Fibroblast of skin of abdomen (primary cell): ENCODE measurements at places on chromosomes 12 and 14.

- DNase-seq, result no peak
Observed at GRCh38 chr12:115886666-115887065, 390.8 kb downstream of the MED13L start.

- no peak for DNase-seq
Observed at GRCh38 chr14:92632546-92633273, 115.7 kb downstream of the LGMN start.

DNA sequence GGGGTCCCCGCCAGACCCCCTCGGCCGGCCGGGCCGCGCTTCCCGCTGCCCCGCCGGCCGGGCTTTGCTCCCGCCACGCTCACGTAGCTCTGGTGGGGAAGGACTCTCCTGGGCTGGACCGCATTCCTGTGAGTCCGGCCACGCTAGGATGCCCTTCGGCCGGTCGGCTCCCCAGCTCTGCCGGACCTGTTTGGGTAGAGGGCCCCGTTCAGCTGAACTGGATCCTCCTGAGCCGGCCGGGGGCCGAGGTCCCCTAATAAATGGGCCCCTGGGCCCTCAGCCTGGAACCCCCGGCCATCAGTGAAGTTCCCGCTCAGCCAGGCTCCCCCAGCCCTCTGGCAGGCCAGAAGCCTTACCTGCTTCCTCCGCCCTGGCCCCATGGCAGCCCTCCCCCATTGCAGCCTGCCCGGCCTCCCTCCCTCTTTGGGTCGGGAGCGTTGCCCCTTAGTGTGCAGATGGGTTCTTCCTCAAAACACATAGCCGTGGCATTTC, 593 bp downstream of the UNC119B start:
- no peak for DNase-seq

DNA sequence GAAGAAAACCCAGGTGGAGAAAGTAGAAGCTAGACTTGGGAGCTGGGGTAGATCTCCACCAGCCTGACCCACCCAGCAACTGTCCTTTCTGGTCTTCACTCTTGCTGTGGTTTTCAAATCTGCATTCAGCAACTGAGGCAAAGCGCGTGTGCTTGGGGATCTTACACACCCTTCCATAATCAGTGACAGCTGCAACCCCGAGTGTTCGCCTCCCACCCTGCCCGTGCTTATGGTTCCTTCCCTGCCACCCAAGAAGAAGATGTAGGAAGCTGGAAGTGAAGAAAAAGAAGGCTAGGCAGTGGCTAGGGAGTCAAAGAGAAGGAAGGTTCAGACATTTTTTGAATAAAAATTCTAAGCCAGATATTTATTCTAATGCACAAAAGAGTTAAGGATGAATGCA, 162.6 kb upstream of the CCND2 start:
- DNase-seq, result no peak

DNA sequence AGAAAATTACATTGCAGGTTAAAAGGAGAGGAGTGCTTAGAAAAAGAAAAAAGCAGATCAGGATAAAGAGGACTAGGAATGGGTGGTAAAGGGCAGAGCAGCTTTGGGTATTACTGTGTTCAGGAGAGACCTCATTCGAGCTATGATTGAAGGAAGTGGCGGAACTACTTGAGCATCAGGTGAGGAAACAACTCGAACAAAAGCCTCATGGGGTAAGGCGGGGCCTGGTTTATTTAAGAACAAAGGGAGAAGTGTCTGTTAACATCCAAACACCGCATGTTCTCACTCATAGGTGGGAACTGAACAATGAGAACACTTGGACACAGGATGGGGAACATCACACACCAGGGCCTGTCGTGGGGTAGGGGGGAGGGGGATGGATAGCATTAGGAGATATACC, 444.6 kb upstream of the CCDC196 start:
- DNase-seq, result no peak

DNA sequence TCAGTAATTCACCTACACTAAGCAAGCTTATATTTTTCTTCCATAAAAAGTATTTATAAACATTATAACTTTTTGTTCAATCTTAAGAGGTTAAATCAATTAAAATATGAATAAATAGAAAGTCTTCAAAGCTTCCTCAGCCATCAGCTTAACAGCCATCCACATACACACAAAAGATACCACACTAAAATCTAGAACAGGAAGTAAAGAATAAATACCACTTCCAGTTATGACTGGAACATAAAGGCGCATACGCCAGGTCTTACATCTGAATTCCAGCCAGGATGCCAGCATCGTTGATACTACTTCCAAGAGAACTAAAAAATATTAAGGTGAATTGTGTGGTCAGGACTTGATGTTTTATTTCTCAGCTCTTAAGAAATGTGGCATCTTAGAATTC, 17.0 kb downstream of the SIX1 start:
- no peak for DNase-seq

DNA sequence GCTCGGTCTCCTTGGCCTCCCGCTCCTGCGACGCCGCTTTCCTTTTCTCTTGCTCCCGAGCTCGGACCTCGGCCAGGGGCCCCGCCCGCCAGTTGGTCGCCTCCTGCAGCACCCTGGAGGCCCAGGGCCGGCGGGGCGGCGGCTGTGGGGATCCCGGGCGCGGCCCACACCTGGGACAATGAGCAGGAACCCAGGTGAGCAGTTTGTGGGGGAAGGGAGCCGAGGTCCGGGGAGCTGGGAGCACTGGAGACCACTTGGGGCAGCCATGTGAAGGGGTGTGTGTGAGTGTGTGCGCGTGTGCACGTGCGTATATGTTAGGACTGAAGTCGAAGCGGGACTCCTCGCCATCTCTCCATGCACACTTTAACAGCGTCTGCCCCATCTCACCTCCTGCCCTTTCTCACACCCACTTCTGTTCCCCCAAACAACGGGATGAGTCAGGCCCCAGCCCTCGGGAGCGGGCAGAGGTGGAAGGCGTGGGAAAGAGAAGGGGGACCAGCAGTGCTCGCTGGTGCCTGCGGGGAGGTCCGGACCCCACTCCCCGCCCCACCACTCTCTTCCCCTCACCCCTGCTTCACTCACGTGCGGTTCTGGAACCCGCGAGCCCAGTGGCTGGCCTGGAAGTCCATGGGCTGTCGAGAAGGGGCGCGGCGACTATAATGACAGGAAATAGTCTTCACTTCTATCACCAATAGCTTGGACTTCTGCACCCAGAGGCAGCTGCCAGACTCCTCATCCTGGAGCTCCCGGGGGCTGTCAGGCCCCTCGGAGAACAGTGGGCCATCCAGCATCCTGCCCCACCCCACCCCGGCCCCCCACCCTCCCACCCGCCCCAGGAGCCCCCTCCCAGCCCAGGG, 450 bp downstream of the DDN start:
- DNase-seq, result no peak

- no peak for DNase-seq
Observed at GRCh38 chr14:36857842-36858445, 196.3 kb downstream of the PAX9 start.

DNA sequence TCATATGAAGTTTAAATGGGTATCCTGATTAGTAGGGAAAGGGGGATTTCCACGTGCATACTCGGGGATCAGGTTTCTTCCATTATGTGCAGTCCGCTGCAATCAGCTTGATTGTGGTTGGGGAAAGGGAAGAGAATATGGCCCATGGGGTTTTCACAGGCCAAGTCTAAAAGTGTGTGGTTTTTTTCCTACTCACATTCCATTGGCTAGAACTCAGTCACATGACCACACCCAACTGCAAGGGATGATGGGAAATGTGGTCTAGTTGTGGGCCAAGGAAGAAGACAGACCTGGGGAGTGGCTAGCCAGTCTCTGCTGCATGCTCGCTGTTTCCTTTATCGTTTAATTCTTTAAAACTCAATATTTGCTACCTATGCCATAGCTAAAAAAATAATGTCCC, 105.1 kb downstream of the PRIMA1 start:
- peak; percentile 0 for DNase-seq

DNA sequence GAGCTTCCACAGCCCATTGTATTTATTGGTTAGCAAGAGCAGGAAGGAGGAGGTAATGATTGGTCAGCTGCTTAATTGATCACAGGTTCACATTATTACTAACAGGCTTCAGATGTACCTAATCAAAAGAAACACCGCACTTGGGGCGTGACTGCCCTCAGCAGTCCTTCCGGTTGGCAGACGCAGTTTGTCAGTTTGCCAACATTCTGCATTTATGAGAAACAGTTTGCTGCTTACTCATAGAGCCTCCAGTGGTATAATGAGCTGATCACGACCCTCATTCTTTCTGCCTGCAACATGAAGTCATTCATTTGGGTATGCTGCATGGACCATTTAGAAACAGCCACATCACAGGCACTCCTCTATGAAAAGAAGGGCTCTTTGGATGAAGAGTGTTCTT, 42.5 kb upstream of the PPM1H start:
- DNase-seq, result peak; percentile 74

DNA sequence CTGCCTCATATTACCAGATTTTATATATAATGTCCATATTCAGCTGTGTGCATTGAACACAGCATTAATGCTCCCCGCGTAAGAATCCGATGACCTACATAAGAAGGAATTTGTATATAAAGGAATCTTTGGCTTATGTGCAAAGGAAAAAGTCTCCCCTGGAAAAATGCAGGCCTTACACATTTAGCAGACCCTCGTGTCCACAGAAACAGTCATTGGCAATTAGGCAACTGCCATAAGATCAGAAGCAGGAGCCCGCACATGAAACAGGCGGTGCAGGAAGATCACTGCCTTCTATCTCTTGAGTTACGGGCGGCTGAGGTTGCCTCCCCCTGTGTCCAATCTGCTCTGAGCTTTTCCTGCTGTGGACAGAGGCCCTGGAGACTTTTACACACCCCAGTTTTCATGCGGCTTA, 63.2 kb upstream of the RFX4 start:
- peak; percentile 86 for DNase-seq

- peak; percentile 52 for DNase-seq
Observed at GRCh38 chr12:5511644-5512600, 80.0 kb downstream of the NTF3 start.

GRCh38 chr14:103144085-103144484, 20.8 kb downstream of the TNFAIP2 start:
- peak; percentile 70 for DNase-seq

DNA sequence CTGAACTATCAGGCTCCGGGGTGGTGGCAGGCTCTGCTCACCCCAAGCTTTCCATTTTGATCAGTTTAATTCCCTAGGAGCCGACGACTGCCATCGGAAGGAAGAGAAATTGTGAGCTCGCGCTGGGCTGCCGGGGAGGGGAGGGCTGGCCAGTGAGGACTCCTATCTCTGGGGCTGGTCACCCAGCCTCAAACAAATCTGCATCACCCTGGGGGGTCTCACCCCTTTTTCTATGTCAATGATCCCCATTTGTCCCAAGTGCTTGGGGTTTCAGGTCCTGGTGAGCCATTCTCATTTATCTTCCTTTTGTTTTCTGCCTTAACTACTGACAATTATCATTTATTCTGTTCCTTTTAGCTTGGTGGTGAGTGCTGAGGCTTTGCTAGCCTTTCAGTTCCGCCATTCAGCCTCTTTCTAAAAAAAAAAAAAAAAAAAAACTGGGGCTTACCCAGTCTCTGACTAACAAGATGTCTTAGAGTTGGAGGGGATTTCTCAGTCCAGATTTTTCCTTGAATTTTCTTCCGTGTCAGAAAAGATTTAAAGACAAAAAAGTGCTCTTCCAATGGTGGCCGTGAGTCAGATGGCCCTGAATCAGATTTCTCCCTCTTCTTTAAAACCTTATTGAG, 22.8 kb upstream of the USP44 start:
- DNase-seq, result no peak

DNA sequence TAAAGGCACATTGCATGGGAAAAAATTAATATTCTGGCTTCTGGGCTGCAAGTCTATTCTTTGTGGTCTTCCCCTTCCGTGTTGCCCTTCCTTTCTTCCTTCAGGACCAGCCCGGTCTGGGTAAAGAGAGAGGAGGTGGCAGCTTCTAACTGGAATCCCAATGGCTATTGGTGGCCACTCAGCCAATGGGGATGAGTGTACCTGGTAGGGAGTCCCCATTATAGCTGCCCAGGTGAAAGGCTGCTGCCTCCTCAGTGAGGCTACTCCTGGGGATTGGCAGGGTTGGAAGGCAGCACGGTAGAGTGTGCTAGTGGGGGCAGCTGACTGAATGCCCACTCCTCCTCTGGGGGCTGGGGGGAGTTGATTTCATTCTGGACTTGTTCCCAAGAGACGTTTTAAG, 112.6 kb downstream of the RBM19 start:
- DNase-seq, result no peak

- peak; percentile 61 for DNase-seq
Observed at GRCh38 chr12:52865090-52865944, 16.5 kb upstream of the KRT78 start.

GRCh38 chr14:63192085-63192484, 12.2 kb upstream of the RHOJ start:
- peak; percentile 21 for DNase-seq

DNA sequence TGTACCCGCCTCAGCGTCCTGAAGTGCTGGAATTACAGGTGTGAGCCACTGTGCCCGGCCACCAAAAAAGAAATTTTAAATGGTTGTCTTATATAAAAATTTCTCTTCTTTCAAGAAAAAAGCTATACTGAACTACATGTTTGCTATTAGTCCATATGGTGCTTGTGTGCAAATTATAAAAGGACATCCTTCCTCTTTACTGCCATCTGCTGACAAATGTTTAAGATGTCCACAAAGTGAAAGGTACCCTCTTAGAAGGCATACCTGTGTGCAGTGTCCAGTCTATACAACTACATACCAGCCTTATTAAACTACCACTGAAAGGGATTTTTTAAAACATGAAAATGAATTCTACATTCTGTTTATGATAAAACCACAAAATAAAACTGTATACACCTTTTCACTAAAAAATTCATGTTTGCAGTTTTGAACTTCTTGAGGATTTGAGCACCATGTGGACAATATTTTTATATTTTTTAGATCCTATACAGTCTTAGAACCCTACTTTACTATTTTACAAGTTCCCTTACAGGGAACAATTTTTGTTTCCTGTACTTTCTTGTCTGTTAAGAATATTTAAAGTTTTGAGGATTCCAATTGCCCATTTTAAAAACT, 32.8 kb upstream of the TOMM20L start:
- peak; percentile 17 for DNase-seq

DNA sequence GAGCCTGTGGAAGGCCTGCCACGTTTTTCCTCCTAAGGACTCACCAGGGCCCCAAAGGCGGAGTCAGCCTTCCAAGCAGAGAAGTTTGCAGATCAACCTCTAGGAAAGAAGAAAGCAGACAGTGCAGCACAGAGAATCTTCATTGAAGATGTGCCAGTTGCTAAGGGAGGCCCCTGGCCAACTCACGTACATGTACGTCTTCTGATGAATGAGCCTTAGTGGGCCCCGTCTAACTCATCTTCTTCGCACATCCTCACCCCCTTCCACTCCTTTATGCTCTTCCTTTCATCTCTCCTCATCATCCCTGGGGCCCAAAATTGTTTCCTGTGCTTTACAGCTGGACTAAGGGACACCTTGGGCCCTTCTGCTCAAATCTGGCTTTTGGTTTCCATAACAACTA, 703.0 kb upstream of the TBX3 start:
- no peak for DNase-seq

GRCh38 chr12:87317302-87317701, 711.9 kb downstream of the C12orf50 start:
- no peak for DNase-seq

GRCh38 chr14:82190742-82191141, 657.1 kb upstream of the SEL1L start:
- no peak for DNase-seq

GRCh38 chr14:33916663-33917565, 34.0 kb downstream of the EGLN3 start:
- DNase-seq, result no peak
